ENCODE measurements at places on chromosomes 11 and 22.

DNA sequence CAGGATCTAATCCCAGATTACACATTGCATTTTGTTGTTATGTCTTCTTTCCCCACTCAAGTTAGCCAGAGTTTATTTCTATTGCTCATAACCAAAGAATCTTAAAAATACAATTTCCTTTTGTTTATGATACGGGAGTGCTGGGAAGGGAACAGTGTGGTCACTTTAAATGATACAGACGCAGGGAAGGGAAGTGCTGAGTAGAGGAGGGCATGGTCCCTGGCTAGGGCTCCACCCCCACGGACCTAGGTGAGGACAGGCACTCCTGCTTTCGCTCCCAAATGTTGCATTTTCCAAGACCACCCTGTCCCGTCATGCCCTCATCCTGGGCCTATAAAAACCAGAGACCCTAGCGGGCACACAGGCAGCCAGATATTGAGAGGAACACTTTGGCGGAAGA lies 30.6 kb upstream of the NARS2 start:
- no peak for DNase-seq

GRCh38 chr11:29282088-29282487 lies 734.7 kb downstream of the KCNA4 start:
- DNase-seq, result no peak

DNA sequence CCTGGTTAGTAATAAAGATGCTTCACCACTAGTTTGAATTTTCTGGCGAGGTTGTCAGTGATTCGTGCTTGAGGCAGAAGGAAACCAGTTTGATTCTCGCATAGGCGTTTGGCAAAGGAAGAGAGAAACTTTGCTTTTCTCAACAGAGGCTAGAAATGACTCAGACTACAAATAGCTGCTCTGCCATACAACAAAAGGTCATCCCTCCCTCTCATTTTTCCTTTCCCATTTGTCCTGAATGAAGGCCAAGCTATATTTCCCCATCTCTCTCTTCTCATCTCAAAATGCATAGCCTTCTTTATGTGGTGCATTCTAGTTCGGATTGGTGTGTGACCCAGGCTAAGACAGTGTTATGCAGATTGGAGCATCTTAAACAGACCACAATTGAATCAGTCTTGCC lies 741.4 kb downstream of the NTM start:
- no peak for DNase-seq

- DNase-seq, result no peak
These were observed 3.1 kb downstream of the PAX6 start for GRCh38 chr11:31807799-31808667.

DNA sequence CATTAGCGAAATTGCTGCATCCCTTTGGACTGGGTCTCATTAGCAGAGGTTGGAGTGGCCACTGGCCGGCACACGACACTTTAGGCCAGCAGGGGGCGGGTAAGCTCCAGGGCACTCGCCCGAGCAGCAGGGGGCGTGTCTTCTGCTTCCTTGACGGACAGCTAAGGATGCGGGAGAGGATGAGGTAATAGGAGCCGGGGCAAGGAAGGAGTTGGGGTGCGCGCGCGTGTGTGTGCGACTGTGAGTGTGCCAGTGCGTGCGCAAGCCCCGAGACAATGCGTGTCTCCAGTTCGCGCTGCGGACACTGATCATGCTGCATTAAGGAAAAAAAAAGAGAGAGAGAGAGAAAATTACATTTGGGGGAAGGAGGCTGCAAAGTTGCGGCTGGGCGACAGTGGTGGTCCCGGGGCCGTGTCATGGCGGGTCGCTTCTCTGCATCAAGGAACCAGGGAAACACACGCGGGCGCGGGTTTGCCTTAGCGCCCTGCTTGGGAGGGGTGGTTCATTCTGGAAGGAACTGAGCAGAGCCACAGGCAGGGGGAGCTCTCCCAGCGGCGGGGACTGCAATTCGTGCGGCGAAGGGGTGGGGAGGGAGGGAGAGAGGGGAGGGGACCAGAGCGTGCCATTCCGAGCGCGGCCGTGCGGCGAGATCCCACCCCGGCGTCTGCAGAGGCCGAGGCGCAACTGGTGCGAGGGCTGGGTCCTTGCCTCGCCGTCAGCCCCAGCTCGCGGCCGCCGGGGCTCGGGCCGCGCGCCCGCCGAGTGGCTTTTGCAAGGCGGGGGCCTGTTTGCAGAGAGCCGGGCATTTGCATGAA lies at the start of gene DTX4:
DTX4 (plus strand) TSS at position 625 of the 815 bp plus-strand sequence. CDS start 464 bp downstream, outside the sequence.
- DNase-seq, result peak; percentile 48

DNA sequence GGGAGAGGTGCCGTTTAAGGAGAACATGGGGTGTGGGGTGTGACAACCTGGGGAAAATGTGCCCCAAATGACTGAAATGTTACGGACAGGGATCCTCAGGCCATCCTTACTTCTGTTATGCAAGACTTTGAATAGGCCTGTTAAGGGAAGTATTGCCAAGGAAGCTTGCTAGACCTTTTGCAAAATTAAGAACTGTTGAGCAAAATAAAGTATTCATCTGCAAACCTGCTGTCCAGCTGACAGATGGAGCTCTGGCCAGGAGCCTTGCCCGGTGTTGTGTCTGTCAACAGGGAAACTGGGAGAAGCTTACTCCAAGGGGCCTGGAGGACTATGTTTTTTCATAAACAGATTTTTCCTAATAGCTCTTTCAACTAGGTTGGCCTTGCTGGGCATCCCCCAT lies 48.0 kb downstream of the FAT3 start:
- no peak for DNase-seq

DNA sequence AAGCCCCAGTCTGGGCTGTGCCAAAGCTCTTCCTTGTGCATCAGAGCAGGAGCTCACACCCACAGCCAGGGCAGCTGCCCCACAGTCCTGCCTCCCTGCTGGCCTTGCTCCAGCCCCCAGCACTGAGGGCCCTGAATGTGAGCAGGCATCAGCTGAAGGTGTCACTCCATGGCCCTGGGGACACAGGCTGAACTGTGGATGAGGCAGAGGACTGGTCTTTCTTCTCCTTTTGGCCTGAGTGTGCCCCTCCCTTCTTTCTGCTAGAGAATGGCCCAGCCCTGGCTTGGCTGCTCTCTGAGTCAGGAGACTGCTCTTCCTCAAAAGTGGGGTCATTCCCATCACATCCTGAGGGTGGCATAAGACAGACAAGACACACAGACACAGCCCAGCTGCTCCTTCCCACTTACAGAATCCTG lies 16.2 kb downstream of the OTOG start:
- DNase-seq, result no peak

DNA sequence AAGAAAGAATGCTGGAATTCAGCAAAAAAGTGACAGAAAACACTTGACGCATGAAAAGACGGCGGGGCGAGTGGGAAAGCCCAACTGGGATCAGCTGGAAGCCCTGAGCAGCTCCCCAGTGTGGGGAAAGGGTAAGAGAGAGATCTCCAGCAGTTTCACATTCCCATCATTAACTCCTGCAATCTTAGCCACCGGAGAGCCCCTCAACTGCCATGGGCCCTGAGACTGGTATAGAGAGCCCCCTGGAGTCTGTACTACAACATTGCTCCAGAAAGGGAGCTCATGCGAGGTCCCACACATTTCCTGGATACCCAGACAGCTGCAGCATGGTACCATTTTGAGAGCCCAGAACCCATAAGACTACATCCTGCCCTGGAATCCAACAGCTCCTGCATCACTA lies 31.1 kb downstream of the MRGPRX4 start:
- DNase-seq, result no peak

GRCh38 chr22:20414059-20414440 lies 20.1 kb downstream of the ZNF74 start:
- DNase-seq, result no peak

DNA sequence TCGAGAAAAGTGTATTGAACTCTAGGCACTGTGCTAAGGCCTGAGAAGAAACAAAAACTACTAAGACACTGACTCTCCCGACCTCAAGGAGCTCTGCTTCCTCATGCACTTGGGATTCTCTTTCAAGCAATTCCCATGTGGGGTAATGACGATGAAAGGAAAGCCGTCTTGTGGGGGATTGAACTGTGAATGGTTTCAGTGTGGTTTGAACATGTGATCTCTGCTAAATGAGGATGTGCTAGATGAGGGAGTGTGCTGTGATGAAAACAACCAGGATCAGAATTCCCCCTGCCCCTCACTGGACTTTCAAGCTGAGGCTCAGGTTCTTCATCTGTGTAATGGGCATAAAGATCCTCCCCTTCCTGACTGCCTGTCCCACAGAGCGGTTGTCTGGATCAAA lies 74.9 kb downstream of the DEPDC5 start:
- no peak for DNase-seq

- DNase-seq, result no peak
These were observed 84.2 kb downstream of the FBXO7 start for GRCh38 chr22:32558681-32559355.

DNA sequence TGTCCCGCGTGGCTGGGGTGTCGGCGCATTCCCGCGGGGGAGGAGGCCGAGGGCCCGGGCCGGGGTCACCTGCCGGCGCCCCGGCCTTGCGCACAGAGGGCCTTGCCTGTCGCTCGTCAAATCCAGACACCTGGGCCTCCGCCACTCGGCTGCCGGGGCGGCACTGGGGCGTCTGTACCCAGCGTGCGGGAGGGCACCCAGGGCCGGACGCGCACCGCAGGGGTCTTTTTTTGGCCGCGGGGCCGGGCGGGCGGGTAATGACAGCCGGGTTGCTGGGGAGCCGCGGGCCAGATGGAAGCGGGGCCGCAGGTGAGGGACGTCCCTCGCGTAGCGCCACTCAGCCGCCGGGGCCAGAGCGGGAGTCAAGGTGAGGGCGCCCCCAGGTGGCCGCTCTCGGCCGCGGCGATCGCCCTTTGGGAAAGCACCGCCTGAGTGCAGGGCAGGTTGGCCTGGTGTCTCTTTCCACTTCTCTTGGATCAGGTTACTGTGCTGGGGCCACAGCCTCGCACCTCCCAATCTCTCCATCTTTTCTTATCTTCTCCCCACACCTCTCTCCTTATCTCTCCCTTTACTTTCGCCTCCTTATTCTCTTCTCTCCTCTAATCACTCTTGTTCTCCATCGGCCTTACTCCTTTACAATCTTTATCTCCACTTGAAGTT lies 3.5 kb downstream of the PHLDB1 start:
- peak; percentile 45 for DNase-seq

GRCh38 chr11:93198215-93198845 lies 539 bp upstream of the SLC36A4 start:
- DNase-seq, result peak; percentile 30

- no peak for DNase-seq
These were observed 9.8 kb upstream of the TAGLN start for GRCh38 chr11:117189191-117189940.

DNA sequence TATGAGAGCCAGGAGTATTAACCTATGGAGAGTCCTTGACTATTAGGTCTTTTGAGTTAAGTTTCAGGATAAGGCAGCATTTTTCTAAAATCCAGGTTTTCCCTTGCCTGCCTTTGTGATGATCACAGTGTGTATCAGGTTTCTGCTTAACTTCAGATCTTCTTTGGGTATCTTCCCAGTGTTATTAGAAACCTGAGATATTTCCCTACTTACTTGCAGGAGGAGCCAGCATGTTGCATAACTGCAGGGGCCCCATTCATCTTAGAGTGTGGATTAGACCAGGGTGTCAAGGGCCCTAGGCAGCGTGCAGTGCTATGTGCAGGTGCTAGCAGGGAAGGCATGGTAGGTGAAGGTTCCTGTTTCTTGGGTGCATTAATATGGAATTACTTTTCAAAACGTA lies 69.5 kb downstream of the ZNRF3 start:
- no peak for DNase-seq

DNA sequence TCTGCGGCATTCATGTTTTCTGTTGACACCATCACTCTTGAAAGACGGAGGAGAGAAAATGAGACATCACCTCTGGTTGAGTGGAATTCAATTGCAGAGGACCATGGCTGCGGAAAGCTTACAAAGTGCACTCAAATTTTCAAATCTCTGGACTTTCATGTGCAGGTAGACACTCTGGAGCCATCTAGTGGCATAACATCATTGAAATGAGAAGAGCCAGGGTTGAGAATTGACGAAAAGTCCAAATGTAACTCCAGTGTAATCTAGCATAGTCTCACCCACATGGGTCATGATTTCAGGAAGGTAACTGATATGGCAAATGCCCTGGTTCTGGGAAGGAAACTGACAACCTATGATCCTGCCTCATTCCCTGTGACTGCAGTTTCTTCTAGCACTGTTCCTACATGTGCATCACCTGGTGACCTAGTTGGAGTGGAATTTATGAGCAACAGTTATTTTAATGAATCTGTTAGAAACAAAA lies 687.8 kb downstream of the KCNA4 start:
- DNase-seq, result no peak

- DNase-seq, result no peak
These were observed 916.2 kb downstream of the METTL15 start for GRCh38 chr11:29024386-29024785.

DNA sequence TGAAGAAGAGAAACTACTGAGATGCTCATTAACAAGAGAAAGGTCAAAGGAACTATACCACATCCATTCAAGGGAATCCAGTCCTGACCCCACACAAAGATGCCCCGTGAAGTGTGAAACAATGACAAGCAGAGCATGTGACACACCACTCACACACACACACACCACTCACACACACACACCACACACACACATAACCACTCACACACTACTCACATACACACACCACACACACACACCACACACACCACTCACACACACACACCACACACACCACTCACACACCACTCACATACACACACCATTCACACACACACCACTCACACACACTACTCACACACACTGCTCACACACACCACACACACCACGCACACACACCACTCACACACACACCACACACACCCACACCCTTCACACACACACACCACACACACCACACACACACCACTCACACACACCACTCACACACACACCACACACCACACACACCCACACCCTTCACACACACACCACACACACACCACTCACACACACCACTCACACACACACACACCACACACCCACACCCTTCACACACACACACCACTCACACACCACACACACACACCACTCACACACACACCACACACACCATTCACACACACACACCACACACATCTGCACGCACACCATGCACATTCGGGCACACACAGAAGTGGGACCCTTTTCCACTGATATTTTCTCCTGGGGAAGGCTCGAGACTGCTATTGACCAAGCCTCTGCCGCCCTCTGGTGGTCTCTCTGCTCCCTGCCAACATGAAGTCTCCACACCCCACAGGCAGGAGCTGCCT lies 32.0 kb upstream of the COMT start:
- DNase-seq, result peak; percentile 47

DNA sequence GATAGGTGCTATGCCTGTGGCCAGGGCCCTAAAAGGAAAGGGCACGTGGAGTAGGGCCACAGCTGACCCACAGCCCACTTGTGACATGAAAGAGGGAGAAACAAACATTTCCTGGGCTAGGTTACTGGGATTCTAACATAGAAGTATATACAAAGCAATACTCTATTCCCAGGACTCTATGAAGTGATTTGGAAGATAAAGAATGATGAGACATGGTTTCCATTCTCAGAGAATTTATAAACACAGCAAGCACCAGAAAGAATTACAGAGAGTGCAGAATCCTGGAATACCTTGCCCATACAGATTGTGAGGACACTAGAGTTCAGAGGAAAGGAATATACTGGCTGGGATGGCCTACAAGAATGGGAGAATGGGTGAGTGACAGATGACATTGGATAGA lies 86.4 kb downstream of the KIRREL3 start:
- no peak for DNase-seq
